ENCODE measurements at places on chromosomes 11 and 22.
A peak's percentile ranks its signal among the peaks of the same experiment; 100 is the strongest.

DNA sequence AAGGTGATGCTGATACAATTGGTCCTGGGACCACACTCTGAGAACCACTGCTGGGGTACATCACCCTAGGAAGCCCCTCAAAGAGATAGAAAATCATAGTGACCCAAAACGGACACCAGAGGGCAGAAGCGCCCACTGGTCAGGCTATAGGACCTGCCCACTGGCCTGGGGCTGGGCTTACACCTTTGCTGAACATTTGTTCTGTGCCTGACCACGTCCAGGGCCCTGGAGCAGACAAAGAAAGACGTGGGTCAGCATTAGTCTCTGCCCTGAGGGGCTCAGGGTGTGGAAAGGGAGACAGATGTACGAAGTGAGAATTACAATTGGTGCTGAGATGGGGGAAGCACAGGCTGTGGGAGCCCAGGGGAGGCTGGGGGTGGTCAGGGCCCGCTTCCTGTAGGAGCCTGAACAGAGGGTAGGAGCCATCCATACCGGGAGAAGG is 14.4 kb upstream of the SERPINH1 start:
- DNase-seq = peak; percentile 68

GRCh38 chr22:35703861-35704584 is 13.6 kb upstream of the APOL5 start:
- DNase-seq = no peak

- no peak for DNase-seq
Observed at GRCh38 chr11:72228229-72228843, 3.8 kb downstream of the INPPL1 start.

DNA sequence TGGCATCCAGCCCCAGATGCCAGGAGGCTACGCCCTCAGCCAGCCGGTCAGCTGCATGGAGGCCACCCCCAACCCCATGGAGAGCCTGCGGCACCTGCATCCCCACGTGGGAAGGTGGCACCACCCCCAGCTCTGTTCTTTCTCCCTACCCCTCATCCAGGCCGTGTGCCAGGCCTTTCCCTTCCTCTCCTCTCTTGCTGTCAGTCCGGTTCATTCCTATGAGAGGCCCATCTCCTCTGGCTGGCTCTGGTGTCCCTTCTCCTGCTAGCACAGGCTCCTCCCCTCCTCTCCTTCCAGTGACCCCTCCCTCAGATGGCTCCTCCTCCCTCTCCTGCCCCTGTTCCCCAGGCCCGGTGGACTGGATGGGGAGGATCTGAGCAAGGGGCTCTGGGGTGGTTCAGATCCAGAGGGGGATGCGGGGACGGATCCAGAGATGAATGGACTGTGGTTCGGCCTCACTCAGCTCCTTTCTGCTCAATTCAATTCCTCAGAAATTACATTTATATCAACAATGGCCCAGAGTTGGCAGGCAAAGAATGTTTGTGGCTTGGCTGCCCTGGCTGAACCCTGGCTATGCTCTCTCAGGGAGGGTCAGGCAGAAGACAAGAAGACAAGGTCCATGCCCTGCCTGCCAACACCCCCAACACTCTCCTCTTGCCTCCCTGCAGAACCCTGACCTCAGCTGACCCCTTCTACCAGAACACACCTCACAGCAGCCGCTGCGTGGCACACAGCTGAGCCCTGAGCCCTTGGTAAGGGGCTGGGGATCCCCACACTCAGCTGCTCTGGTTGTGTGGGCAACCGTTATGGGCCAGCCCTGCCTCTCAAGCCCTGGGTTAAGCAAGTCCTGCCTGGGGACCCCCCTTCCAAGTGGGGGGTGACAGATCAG is 18.5 kb upstream of the LRRC10B start:
- no peak for DNase-seq

GRCh38 chr11:17406082-17406817 is 17.8 kb upstream of the KCNJ11 start:
- DNase-seq = no peak
